ENCODE measurements at places on chromosomes 6 and 20.

GRCh38 chr20:50270034-50270395 lies 79.4 kb downstream of the CEBPB start:
- DNase-seq, result no peak

DNA sequence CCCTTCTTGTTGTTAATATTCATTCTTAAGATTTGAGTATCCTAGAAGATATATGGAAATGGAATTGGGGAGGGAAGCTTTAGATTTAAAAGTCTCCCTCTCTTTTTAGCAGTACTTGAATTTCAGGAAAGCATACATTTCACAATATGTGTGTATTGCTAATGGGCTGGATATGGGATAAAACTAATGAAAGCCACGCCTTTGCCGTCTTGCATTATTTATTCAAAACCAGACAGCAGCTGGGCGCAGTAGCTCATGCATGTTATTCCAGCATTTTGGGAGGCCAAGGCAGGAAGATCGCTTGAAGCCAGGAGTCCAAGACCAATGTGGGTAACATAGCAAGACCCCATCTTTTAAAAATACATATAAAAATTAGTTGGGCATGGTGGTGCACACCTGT lies 121.6 kb upstream of the TIAM2 start:
- no peak for DNase-seq

DNA sequence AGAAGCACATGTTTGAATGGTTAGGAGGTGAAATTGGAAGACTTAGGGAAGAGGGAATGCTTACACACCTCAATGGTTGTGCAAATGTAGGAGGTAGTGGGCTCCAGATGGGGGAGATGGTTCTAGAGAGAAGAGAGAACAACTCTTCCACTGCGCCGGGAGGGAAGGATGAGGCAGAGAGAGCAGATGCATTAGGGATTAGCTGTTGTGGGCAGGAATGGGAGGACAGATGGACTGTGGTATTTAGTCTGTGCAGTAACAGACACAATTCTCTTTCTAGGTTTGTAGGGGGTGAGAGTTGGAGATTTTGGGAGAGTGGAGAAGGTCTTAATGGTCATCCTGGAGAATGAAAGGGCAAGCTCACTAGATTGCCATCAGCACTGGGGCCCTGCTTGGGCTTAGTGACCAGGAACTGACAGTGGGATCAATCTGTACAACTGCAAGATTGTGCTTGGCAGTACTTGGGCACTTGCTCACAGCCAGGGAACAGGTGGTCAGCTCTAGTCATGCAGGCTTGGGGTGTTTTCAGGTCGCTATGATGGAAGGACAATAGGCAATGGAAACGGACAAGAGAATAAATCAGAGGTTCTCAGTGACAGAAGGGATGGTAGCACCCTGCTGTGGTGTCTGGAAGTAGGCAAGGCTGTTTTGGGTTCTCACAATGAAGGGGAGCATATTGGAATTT lies 182.0 kb upstream of the MYLIP start:
- DNase-seq, result no peak

DNA sequence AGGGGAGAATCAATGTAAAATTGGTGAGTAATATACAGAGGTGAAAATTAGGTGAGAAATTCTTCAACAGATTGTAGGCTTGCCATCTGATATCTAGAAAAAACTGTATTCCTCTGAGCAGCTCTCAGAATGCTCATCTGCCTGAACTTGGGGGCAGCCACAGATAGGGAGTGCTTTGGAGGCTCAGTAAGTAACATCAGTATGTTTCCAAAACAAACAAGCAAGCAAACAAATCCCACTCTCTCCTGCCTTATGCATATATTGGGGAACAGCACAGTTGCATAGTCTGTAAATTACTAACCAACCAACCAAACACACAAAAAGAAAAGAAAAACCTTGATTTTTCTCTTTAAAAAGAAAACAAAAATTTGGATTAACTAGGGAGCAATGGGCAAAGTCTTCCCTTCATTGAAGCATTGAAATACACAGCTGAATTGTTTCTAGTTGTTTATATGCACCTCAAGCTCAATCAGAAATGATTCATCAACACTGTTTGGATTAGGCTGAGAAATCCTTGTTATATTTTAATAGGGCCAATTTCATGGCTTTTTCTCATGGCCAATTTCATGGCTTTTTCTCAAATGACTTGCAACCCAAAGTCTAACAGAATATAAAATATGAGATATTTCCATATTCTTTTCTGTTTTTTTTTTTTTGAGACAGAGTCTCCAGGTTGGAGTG lies 50.1 kb upstream of the DEK start:
- no peak for DNase-seq

DNA sequence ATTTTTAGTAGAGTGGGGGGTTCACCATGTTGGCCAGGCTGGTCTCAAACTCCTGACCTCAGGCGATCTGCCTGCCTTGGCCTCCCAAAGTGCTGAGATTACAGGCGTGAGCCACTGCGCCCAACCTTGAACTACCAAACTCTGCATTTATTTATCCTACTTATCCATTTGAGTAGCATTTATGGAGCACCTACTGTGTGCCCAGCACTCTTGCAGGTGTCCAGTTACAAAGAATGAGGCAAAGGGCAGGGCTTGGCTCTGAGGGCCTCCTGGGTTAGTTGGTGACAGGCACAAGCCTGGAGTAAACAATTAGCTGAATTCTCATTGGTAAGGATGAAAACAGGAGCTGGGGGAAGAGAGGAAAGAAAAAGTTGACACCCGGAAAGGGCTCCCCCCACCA lies 93.4 kb upstream of the FOXP4 start:
- no peak for DNase-seq

GRCh38 chr6:118755941-118756646 lies 104.7 kb upstream of the CEP85L start:
- no peak for DNase-seq

GRCh38 chr20:45325371-45325770 lies 17.3 kb upstream of the MATN4 start:
- DNase-seq, result no peak

DNA sequence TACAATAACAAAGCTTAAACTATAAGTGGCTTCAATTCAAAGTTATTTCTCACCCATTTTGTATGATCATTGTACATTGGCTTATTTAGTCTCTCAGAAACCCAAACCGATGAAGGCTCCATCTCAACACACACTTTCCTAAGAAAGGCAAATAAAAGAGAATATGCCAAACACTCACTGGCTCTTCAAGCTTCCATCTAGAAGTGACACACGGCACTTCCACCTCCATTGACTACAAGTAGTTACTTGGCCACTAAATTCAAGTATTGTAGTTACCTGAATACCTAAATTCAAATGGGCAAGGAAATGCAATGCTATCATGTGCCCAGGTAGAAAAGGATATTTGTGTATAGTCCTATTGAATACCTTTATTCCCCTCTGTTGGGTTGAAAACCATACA lies 170.6 kb downstream of the OGFRL1 start:
- DNase-seq, result no peak

DNA sequence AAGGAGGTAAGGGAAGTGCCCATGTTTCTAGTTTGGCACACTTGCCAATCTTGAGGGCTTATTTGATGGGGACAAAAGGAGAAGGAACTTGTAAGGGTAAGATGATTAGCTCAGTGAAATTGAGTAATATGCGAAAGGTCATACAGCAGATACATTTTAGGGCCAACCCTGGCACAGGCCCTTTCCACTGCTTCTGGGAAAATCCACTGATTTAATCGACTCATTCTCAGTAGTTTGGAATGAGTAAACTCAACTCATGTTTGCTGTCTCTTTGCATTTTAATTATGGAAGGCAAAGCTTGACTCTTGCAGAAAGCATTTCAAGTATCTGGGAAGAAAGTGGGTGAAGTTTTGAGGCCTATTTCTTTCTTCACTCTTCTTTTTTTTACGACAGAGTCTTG lies 20.0 kb downstream of the PHF20 start:
- DNase-seq, result no peak

GRCh38 chr6:81750200-81750599 lies 2.3 kb downstream of the TENT5A start:
- DNase-seq, result no peak

DNA sequence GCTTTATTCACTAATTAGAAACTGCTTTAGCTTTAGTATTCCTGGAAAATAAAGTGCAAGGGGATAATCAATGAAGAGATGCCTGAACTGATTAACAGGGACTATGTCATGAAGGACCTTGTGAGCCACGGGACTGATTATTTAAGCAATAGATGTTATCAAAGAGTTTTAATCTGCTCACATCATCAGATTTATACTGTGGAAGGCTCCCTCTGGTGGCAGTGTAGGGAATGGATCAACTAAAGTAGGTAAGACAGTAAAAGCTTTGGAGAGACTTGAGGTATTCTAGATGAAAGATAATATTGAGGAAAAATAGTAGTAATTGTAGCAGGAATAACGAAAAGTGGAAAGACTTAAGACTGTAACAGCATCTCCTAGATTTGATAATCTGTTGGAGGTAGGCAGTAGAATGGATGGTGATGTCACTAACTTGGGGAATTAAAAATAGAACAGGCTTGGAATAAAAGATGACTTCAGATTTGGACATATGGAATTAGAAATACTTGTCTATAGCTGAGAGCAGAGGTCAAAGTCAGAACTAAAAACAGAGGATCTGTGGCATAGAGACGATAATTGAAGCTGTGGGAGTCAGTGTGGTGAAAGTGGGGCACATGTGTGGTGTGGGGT lies 80.3 kb upstream of the HTR1E start:
- DNase-seq, result no peak

GRCh38 chr6:82624251-82624650 lies 260.6 kb downstream of the TPBG start:
- no peak for DNase-seq

DNA sequence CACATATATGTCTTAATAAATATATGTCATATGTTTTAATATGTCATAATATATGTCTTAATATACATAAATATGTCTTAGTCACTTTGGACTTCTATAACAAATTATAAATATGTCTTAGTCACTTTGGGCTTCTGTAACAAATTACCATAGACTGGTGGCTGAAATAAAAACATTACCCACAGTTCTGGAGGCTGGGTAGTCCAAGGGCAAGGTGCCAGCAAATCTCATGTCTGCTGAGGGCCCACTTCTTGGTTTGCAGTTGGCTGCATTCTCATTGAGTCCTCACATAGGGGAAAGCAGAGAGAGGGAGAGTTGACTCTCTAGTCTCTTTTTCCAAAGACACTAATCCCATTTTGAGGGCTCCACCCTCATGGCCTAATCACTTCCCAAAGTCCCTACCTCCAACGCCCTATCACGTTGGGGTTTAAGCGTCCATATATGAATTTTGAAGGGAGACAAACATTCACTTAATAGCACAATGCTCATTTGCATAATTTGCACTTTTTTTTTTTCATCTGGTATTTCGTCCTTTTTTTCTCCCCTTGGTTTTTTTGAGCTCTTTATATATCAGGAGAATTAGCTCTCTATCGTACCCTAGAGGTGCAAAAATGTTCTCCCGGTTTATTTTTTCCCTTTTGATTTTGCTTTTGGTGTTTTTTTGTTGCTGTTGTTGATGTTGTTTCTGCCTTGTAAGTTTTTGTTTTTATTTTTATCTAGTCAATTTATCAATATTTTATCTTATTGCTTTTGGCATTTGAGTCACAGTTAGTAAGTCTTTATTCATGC lies 266.4 kb downstream of the PLCB1 start:
- no peak for DNase-seq

DNA sequence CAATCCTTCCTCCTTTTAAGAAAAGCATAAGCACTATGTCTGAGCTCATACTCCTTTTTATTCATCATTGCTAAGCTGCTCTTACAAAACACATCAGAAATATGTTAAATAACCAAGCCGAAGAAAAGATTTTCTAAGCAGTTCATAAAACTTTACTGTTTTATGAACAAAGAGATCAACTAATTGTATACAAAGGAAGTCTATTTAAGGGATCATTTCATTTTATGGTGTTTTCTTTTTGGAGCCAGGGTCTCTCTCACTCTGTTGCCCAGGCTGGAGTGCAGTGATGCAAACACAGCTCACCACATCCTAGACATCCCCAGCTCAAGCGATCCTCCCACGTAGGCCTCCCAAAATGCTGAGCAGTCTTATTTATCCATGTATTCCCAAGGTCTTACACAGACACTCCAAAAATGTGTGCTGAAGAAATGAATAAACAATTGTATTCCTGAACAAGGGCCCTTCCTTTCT lies 9.3 kb downstream of the NUDT3 start:
- DNase-seq, result no peak

GRCh38 chr6:144895313-144896278 lies 610.5 kb downstream of the UTRN start:
- DNase-seq, result no peak

DNA sequence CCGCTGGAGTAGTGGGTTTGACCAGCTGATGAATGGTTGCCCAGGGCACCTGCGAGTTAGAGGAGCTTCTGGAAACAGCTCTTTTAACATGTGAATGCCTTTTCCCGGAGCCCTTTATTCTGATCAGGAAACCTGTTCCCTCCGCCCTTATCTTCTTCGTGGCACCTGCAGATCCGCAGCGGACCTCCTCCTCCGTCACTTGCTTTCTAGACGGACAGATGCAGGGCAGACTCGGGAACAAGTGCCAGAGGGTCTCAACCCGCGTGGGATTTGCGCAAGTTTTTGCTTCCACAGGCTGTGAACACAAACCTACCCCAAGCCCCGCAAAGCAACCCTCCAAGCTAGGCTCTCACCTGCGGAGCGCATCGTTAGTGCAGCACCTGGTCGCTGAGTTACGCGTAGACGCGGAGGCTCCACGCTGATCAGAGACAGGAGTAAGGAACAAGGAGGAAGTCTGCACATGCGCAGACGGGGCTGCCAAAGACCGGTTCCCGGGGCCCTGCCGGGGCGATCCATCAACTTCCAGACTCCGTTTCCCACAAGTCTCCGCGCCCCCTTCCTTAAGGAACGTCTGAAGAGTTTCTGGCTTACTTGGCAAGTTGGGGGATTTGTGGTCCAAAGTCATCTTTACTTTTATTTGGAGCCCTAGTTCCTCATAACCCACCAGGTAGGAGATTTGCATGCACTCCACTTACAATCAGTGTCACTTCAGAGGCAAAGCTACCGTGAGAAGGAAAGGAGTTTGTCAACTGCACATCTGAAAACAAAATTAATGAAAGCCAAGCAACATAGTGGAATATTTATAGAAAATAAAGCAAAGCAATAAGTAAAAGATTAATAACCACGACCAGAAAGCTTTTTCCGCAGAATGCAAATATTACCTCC lies 52.7 kb upstream of the ELMO2 start:
- no peak for DNase-seq

GRCh38 chr20:17614176-17614811 lies 44.4 kb downstream of the DSTN start:
- no peak for DNase-seq

GRCh38 chr20:33884633-33885032 lies 73.5 kb downstream of the CHMP4B start:
- no peak for DNase-seq

GRCh38 chr6:4906293-4907276 lies 97.3 kb downstream of the RPP40 start:
- DNase-seq, result no peak
